ENCODE measurements at places on chromosomes 1 and 21. TPM values are rescaled to one million over a fixed set of nuclear protein-coding genes. Genes with fewer than 3 reads are reported as not detected.

Gene TNN
- total RNA-seq, result not detected

Gene OR2T2
- total RNA-seq, result not detected

Gene CFH
- 1.4 TPM for total RNA-seq

Gene AMY2A
- total RNA-seq, result not detected

Gene FASLG
- 6.5 TPM for total RNA-seq

- H3K4me3 ChIP-seq, result no peak overlapping the region
- no peaks in the 10 kb centered on the region for H3K4me1 ChIP-seq
- no peak overlapping the region for H3K27ac ChIP-seq
Measured at GRCh38 chr21:29667651-29668050, 272.1 kb downstream of the GRIK1 start.

DNA sequence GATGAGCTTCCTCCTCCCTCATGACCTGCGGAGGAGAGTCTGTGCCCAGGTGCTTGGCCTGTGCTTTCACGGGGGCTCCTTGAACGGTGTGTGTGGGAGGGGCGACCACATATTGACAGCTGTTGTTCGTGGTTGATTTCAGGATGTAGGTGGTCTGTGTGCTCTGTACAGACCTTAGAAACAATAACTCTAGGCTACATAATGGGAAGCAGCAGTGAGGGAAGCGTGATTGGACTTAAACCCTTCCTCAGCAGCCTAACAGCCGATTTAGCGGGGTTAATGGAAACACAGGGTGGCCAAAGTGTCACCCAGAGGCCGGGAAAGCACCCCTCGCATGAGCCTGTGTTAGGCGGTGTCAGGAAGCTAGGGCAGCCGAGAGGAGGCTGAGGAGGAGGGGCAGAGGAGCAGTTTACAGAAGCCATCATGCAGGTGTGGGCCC is 56.0 kb downstream of the TBCE start:
- peak overlapping the region; percentile 50 for H3K4me3 ChIP-seq
- peak overlapping the region; percentile 66 for H3K27ac ChIP-seq
- no peaks in the 10 kb centered on the region for H3K27me3 ChIP-seq
- H3K4me1 ChIP-seq, result peaks cover 27% of the 10 kb centered on the region

DNA sequence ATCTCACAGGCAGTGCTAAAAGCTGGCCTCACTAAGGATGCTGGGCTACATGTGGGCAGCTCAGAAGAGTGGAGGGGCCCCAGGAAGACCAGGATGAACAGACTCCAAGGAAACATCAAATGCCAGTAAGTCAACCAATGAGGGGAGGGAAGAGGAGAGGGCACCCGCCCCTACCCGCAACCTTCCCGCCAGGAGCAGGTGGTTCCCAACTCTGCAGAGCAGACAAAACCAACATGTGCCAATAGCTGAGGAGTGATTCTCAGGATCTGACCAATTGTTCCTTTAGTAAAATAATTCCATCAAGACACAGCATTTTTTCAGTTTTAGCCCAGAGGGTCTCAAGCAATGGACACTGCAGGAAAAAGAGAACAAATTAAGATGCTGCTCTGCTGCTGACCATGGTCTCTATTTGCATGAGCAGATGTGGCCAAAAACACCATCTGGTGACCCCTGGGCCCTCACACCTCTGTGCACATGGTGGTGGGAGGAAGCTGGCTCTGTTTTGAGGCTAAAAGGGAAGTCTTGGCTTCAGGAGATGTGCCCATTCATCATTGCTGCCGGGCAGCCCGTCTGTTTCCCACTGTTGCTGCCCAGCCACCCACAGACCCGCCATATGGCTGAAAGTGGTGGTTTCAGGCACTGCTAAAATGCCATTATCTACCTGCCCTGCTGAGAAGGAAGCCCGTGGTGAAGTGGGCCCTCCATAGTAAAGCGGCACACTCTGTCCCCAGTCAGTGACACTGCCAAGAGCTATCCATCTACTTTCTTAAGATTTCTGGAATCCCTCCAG is 231.8 kb downstream of the KCNH1 start:
- H3K27ac ChIP-seq, result no peak overlapping the region
- no peaks in the 10 kb centered on the region for H3K4me1 ChIP-seq
- no peak overlapping the region for H3K4me3 ChIP-seq
- no peaks in the 10 kb centered on the region for H3K36me3 ChIP-seq
- peaks cover 15% of the 10 kb centered on the region for H3K27me3 ChIP-seq

GRCh38 chr1:193417403-193417802 is 231.0 kb upstream of the B3GALT2 start:
- DNase-seq, result no peak
- H3K27me3 ChIP-seq, result no peaks in the 10 kb centered on the region
- H3K4me3 ChIP-seq, result peak overlapping the region; percentile 70
- peaks cover 29% of the 10 kb centered on the region for H3K36me3 ChIP-seq
- peak overlapping the region; percentile 79 for H3K27ac ChIP-seq

GRCh38 chr21:16476056-16476825 is 746.5 kb downstream of the USP25 start:
- H3K4me3 ChIP-seq, result no peak overlapping the region
- H3K4me1 ChIP-seq, result no peaks in the 10 kb centered on the region
- no peak overlapping the region for H3K27ac ChIP-seq
- no peak for DNase-seq
- H3K27me3 ChIP-seq, result no peaks in the 10 kb centered on the region

DNA sequence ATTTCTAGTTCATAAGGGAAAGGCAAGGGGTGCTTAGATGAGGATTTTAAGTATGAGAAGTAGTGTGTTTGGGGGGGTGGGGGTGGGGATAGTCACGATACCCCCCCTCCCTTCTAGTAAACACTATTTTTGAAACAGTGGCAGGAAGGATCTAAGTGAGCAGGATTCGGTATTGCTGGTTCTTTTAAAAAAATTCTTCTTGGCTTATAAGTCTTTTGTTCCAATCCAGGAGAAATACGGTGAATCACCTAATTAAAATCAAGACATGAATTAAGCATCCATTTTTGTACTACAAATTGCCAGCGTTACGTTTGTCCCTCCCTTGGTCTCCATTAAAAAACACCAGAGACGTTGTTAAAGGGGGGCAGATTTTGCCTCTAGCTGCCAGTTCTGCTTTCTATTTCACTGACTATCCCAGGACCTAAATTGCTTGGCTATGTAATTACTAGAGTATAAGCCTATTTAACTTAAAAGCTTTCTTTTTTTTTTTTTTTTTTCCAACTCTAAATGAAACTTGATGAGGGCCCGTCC is 911 bp downstream of the LMO4 start:
- H3K4me3 ChIP-seq, result peak overlapping the region; percentile 81
- DNase-seq, result peak; percentile 32
- H3K36me3 ChIP-seq, result peaks cover 25% of the 10 kb centered on the region
- H3K27ac ChIP-seq, result peak overlapping the region; percentile 97

DNA sequence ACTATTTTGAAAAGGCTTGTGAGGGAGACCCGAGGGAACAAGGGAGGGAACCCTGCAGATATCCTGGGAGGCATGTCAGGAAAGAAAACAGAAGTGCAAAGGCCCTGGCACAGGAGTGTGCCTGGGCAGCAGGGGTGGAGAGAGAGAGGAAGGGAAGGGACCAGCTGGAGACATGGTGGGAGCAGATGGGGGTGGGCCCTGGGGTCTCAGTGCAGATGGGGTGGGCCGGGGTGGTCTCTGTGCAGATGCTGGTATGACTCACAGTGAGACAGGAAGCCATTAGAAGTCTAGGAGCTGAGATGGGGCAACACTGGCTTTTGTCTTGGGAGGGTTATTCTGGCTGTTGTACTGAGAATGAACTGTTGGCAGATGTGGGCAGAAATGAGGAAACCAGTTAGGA is 363.6 kb upstream of the C1orf174 start:
- no peak overlapping the region for H3K4me3 ChIP-seq
- no peak for DNase-seq
- peaks cover 2% of the 10 kb centered on the region for H3K27me3 ChIP-seq
- H3K4me1 ChIP-seq, result no peaks in the 10 kb centered on the region
- H3K27ac ChIP-seq, result no peak overlapping the region
- H3K36me3 ChIP-seq, result no peaks in the 10 kb centered on the region

GRCh38 chr1:151612501-151613281 is 841 bp downstream of the SNX27 start:
- peak overlapping the region; percentile 95 for H3K4me3 ChIP-seq
- peak; percentile 46 for DNase-seq
- peaks cover 5% of the 10 kb centered on the region for H3K27me3 ChIP-seq

DNA sequence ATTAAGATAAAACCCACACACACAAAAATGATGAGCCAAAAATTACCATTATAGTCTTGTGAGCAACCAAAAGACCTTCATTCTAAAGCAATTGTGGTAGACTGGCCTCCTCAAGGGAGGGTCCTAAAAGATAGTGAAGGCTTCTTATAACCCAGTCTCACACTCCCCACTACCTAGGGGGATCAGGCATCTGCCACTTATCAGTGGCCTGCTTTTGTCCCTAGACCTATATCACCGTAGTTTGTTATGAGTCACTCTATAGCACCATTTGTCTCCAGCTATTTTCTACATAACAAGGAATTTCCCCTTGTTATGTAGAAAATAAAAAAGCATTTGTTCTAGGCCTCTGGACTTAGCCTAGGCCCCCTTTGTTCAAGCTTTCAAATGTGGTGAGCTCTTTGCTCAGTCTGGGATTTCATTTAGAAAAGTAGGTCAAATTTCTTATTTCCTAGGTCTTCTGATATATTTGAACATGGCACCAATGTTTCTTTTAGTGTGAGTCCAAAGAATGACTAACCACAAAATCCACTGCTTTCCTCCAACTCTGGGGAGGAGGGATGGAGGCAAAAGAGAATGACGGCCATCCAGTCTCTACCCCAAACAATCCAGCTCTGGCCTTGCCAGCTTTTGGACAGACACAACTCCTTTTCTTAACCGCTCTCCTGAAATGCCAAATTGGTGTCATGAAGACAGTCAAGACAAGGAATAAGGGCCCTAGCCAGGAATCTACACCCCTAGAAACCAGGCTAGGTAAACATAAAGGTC is 8.9 kb downstream of the ADAR start:
- H3K27me3 ChIP-seq, result no peaks in the 10 kb centered on the region
- H3K4me3 ChIP-seq, result no peak overlapping the region
- DNase-seq, result no peak

- H3K4me1 ChIP-seq, result peaks cover 64% of the 10 kb centered on the region
- peak overlapping the region; percentile 73 for H3K27ac ChIP-seq
- peaks cover 20% of the 10 kb centered on the region for H3K36me3 ChIP-seq
- no peaks in the 10 kb centered on the region for H3K27me3 ChIP-seq
Measured at GRCh38 chr1:64948905-64949833, 17.2 kb downstream of the JAK1 start.

DNA sequence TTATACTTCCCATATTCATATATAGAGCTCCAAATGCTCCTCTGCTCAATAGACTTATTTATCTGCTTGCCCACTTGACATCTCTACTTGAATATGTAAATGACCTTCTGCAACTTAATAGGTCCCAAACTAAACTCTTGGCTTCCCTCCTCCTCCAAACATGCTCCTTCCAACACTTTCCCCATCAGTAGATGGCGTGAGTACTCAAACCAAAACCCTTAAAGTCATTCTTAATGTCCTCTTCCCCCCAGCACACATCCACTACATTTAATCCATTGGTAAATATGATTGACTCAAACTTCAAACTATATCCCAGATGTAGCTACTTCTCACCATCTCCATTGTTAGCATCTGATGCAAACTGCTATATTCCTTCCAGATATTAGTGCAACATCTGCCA is 48.5 kb upstream of the PBX1 start:
- no peak overlapping the region for H3K4me3 ChIP-seq
- DNase-seq, result no peak
- no peaks in the 10 kb centered on the region for H3K27me3 ChIP-seq
- no peaks in the 10 kb centered on the region for H3K36me3 ChIP-seq
- no peak overlapping the region for H3K27ac ChIP-seq
- H3K4me1 ChIP-seq, result no peaks in the 10 kb centered on the region

GRCh38 chr1:22292011-22292788 is 149.3 kb upstream of the WNT4 start:
- H3K4me3 ChIP-seq, result no peak overlapping the region
- no peaks in the 10 kb centered on the region for H3K36me3 ChIP-seq
- H3K4me1 ChIP-seq, result peaks cover 7% of the 10 kb centered on the region
- peaks cover 17% of the 10 kb centered on the region for H3K27me3 ChIP-seq

DNA sequence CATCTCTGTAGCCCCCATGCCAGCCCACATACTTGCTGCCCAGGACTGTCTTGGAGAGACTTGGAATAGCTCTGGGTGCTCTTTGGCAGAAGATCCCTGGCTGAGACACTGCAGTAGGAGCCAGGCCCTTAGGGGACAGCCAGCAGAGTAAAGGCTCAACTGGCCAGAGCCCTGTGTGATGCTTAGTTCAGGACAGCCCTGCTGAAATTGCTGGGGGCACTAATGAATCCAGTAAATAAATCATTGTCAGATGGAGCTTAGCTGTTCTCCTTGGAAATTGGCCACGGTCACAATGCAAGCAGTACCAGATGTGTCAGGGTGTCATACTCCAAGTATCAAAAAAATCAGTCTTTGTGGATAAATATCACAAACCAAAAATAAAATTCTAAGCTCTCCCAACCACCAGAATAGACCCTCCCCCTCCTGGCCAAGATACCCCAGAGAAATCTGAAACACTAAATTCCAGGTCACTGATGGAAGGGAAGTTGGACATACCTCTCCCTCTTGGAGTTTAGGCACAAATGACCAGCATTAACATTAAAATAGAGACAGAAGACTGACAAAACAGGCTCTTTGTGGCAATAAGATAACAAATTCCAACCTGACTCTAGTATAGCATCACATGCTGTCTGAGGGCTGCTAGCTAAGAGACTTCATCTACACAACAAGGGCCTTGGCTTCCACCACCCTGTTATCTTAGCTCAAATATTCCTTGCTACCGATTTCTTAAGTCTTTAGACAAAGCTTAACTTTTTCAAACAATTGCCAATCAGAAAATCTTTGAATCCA is 83.2 kb upstream of the DNAH14 start:
- peaks cover 3% of the 10 kb centered on the region for H3K27me3 ChIP-seq
- no peaks in the 10 kb centered on the region for H3K36me3 ChIP-seq
- no peak overlapping the region for H3K27ac ChIP-seq
- H3K4me1 ChIP-seq, result no peaks in the 10 kb centered on the region
- no peak for DNase-seq

- peaks cover 8% of the 10 kb centered on the region for H3K27me3 ChIP-seq
- H3K4me3 ChIP-seq, result peak overlapping the region; percentile 9
- H3K27ac ChIP-seq, result no peak overlapping the region
- H3K36me3 ChIP-seq, result no peaks in the 10 kb centered on the region
Measured at GRCh38 chr1:245051349-245052221, 103.2 kb upstream of the KIF26B start.

GRCh38 chr1:27299385-27300271 is 22.3 kb upstream of the TMEM222 start:
- no peak overlapping the region for H3K4me3 ChIP-seq
- H3K27ac ChIP-seq, result no peak overlapping the region
- no peak for DNase-seq
- peaks cover 2% of the 10 kb centered on the region for H3K36me3 ChIP-seq
- H3K4me1 ChIP-seq, result peaks cover 9% of the 10 kb centered on the region
- H3K27me3 ChIP-seq, result no peaks in the 10 kb centered on the region

All from activated CD8-positive, alpha-beta T cell treated with anti-CD3 and anti-CD28 coated beads, Interleukin-2, amount 10 ng/mL, durations not matched to agents 7 days and 5 days (primary cell).